Activated CD4-positive, CD25-positive, alpha-beta regulatory T cell (primary cell): ENCODE measurements at places on chromosomes 1 and 21.

DNA sequence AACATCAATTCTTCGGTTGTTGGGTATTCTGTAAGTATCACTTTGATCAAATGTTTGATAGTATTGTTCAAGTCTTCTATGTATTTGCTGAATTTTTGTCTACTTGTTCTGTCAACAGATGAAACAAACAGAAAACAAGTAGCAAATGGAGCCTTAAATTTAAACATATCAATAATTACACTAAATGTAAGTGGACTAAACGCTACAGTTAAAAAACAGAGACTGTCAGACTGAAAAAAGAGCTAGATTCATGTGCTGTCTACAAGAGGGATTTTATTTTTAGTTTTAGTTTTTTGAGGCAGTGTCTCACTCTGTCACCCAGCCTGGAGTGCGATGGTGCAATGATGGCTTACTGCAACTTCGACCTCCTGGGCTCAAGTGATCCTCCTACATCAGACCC is 10.7 kb upstream of the RAD54L start:
- DNase-seq: no peak

- DNase-seq: no peak
Observed at GRCh38 chr1:204081791-204082513, 9.0 kb downstream of the SOX13 start.

DNA sequence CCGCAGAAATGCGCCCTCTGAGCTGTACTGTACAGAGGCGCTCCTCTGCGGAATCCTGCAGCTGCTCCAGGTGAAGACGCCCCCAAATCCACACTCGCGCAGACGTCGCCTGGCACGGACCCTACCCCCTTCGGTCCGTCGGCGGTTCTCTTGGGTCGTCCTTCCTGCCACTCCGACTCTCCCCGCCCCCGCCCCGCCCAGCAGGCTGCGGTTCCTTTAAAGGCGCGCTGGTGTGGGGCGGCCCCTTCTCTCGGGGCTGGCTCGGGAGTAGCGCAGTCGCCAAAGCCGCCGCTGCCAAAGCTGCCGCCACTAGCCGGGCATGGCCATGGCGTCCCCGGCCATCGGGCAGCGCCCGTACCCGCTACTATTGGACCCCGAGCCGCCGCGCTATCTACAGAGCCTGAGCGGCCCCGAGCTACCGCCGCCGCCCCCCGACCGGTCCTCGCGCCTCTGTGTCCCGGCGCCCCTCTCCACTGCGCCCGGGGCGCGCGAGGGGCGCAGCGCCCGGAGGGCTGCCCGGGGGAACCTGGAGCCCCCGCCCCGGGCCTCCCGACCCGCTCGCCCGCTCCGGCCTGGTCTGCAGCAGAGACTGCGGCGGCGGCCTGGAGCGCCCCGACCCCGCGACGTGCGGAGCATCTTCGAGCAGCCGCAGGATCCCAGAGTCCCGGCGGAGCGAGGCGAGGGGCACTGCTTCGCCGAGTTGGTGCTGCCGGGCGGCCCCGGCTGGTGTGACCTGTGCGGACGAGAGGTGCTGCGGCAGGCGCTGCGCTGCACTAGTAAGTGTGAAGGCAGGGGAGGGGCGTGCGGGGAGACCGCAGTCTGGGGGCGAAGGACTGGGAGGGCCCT is at the start of gene RASSF5:
TSS of gene RASSF5 (plus strand) at position 248 of the 846 bp plus-strand sequence. CDS start at position 320, 72 bp downstream.
- peak; percentile 68 for DNase-seq

- no peak for DNase-seq
Observed at GRCh38 chr1:26717017-26717491, 21.2 kb downstream of the ARID1A start.

DNA sequence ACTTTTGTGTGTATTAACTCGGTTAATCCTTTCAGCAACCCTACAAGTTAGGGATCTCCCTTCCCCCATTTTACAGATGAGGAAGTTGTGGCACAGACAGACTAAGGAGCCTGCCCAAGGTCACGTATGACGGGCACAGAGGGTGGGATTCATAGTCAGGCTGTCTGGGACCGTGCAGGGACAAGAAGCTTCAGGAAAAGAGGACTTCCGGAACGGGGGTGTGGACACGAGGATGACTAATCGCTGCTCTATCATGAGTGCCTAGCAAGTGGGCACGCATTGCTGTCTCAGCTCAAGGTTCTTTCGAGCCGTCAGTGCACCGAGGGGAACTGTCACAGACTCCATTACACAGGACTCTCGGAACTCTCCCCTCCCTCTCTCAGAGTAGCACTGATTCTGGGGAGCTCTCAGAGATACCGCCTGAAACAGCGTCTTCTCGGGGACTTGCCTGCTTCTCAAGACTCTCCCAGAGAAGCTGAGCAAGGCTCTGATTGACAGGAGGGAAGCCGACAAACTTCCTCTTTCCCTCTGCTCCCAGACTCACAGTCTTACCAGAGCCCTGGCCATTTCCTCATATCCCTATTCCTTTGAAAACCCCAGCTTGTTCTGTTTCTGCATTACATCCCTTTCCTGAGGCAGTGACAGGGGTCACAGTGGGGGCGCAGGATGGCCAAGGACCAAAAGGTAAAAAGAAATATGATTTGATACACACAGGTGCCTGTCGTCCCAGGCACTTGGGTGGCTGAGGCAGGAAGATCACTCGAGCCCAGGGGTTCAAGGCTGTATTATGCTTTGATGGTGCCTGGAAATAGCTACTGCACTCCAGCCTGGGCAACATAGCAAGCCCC is 14.4 kb downstream of the FHAD1 start:
- DNase-seq: no peak

DNA sequence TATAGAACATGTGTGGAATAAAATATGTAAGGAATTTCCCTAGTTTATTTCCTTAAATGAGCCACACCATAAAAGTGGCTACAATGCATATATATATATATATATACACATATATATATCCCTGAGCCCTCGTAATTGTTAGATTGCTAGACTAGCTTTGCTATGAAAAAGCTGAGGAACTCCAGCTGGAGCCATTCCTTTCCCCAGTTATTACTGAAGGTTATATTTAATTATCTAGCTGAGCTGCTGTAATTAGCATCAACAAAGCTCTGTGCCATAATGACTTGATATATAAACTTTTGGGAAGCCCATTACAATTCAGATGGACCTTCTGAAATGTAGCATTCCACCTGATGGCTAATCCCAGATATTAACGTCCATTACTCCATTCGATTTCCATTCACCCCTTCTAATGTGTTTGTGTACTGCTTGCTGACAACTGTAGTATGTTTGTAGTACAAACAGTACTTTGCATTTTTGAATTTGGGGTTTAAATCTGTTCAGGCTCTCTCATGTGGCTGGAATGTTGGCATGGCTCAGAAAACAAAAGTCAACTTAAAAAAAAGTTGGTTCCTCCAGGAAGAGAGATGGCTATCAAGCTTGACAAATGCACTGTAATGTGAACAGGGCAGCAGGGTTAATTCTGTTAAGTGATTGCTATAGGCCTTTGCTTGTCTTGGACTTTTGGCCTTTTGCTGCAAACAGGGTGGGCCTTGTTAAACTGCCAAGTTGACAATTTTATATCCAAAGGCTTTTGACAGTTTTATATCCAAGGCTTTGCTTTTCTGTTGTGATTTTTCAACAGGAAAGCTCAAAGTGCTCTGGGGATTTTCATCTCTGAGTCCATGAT is 170.0 kb downstream of the LTN1 start:
- no peak for DNase-seq

GRCh38 chr21:46054451-46054881 is 43.4 kb upstream of the COL6A2 start:
- DNase-seq: no peak

- DNase-seq: no peak
Observed at GRCh38 chr1:71823708-71824305, 458.5 kb downstream of the NEGR1 start.

DNA sequence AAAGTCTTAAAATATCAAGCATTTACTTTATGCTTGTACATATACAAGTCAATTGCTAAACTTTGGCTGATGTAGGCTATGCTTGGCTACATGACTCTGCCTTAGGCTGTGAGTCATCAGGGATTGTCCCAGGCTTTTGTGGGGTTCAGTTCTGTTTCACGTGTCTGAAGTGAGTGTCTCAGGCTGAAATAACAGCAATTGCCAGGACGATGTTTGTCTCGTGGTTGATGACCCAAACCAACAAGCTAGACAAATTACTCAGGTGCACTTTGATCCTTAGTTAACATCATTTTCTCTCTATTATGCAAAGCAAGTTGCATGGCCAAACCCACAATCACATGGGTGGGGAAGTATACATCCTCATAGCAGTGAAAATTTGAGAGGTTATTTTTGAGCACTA is 410.1 kb downstream of the BRINP3 start:
- no peak for DNase-seq

DNA sequence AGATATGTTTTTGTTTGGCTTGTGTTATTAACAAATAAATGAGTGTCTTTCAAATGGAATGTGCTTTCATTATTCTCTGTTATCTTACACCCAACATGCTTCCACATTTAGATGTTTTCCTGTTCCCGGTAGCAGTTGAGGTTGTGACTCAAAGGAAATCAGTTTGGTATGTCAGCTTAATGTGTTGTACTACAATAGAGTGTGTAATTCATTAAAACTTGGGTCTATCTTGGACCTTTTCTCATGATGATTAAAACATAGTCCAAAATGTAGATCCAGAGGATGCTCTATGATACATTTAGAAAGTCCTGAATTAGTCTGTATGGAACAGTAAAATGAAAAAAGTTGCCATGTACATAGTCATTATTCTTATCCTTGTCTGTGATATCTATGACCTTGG is 26.7 kb downstream of the RTCA start:
- DNase-seq: no peak

DNA sequence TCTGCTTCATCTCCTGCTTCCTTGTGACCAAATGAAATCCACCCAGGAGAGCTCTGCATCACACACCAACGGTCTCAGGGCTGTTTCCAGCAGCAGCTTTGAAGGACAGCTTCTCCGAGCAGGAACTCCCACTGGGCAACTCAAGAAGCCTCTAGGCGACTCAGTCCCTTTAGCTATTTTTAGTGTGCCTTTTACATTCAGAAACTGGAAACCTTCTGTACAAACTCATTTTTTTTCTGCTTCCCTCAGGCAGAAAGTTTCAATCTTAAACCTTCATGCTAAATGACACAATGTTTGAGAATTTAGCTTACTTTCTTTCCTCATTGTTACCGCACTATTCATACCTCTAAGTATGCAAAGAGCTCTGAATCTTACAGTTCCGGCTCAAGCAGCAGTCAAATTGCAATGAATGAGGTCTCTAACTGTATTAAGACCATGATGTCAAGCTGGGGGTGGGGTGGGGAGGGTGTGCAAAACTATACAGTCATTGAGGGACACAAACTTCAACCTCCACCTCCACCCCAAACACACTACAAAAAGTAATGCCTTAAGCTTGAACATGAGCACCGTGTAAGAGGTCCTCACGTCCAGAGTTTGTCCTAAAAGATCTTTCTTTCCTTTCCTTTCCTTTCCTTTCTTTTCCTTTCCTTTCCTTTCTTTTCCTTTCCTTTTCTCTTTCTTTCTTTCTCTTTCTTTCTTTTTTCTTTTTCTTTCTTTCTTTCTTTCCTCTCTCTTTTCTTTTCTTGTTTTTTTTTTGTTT is 16.4 kb upstream of the TARBP1 start:
- no peak for DNase-seq

- no peak for DNase-seq
Observed at GRCh38 chr1:178282949-178283367, 189.1 kb downstream of the RASAL2 start.

DNA sequence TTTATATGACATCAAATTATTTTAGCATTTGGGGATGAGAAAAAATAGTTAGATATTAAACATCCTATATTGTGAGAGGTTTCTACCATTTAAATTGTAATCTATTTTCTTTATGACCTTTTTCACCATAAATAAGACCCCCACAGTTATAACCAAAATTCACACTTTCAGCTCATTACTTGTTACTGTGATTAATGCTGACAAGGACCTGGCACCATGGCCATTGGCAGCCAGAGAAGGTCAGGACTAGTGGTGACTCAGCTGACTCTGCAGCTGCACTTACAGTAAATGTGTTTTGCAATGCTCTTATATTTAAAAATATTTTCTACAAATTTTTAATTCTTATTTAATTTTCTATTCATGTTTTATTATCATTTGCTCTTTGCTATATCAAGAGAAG is 133.3 kb upstream of the C1orf105 start:
- no peak for DNase-seq

DNA sequence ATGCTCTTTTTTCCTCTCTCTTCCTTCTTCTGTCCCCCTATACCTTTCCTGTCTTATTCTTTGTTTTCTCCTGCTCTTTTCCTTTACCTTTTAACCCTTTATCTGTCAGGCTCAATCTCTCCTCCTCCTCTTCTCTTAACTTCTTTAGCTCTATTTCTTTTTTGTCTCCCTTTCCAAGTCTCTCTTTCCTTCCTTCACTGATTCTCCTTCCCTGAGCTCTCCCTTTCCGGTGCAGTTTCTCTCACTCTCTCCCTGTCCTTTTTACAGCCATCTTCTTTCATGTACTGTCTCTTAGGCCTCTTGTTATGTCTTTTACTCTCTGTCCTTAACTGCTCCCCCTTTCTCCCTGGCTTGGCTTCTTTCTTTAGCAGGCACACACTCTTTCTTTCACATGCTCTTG is 12.0 kb downstream of the SLC30A7 start:
- no peak for DNase-seq

GRCh38 chr1:227166559-227166958 is 151.7 kb downstream of the CDC42BPA start:
- DNase-seq: no peak

- no peak for DNase-seq
Observed at GRCh38 chr21:31222142-31222541, 121.9 kb downstream of the TIAM1 start.

- DNase-seq: no peak
Observed at GRCh38 chr1:18972991-18973390, 16.5 kb upstream of the IFFO2 start.

DNA sequence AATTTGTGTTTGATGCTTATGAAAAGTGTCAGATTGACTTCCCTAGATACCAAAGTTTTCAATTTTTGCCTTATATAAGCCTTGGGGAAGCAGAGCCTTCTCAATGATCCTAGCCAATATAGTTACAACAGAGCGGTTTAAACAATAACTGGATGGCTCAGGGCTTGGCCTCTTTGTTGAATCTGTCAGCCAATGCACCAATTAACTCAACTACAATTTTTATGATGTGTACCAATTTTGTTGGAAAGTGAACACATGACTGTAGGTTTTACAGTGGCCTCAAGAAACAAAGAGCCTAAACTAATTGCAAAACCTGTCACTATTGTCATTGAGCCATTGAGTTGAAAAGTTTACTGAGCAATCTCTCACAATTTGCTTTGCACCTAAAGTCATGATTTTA is 71.6 kb upstream of the RGS18 start:
- DNase-seq: no peak

- no peak for DNase-seq
Observed at GRCh38 chr1:99540744-99541143, 105.2 kb upstream of the PALMD start.
